Stimulated activated CD8-positive, alpha-beta memory T cell treated with anti-CD3 and anti-CD28 coated beads, Interleukin-12 subunit alpha, Interleukin-12 subunit beta, amount 100 ng/mL, for 1 hour (primary cell): ENCODE measurements at places on chromosomes 3 and 15.

GRCh38 chr3:168051531-168052471 is 43.9 kb downstream of the GOLIM4 start:
- DNase-seq = no peak

DNA sequence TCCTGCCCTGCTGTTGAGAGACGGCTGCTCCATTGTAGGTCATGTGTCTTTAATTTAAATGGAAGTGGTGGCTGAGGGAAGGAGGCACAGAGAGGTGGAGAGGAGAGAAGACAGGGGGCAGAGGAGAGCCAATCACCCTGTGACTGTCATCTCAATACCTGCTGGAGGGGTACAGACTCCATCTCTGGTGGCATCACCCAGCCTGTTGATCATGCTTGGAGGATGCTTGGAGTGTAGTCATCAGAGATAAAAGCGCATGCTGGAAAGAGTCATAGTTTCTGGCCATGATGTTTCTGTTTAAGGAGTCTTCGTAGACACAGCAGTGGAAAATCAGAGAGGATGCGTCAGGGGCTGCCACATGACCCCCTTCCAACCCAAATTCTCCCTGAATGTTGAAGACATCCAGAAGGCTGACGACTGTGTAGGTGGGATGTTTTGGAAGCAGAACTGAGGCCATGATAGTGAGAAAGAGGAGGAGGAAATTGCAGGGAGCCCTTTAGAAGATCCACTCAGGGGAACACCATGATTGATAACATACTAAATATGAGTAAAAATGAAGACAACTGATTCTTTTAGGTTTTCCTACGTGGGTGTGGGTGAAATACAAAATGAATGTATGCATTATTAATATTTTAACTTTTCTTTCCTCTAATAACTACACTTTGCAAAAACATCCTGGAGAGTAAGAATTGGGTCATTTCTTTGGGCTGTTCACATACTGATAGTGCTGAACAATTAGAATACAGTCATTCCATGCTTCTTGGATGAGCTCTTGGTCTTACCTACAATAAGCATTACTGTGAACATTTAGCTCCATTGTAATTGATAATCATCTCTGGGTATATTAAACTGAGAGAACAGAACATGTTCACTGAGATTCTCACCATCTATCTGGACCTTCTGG is 210.6 kb upstream of the ATP10A start:
- no peak for DNase-seq

DNA sequence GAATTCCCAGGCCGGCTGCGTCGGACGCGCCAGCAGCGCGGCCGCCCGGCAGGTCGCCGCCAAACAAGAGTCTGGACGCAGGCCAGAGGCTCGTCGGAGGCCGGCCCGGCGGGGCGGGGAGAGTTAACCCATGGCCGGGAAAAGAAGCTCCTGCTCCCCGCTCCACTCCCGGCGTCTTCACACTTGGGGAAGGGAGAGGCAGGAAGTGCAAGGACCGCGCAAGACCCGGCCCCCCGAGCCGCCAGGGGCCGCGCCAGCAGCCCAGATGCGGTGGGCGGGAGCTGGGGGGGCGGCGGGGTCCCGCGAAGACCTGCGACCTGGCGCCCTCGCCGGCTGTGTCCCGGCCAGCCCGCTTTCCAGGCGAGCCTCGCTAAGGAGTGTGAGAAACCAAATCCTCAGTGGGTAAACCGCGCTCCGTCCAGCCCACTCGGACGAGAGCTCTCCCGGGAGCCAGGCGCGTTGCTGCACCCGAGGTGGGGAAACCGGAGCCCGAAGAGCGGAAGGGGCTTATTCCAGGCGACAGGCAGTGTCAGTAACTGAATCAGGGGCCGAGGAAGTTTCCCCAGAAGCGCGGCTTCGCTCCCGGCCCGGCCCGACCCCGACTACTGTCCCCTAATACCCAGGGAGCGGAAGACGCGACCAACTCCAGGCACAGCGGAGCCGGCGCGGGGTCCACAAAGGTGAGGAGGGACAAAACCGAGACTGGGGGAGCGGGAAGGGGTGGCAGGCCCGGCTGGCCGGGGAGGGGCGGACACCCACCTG is 721 bp downstream of the ADAMTS7 start:
- DNase-seq = no peak

DNA sequence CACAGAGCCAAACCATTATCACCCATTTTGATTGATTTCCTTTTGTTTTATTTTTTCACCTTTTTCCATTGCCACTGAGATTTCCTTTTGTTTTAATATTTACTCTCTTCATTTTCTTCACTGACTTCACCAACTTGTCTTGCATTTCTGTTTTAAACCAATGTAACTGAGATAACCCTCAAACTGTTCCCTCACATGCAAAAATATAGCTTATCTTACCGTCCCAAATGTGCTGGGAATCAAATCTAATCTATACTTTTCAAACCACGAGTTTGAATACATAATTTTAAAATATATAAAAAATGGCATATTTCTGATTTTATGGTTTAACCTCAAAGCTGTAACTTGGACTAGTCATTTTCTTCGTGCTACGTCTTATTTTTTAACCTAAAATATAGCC is 143.8 kb downstream of the PLD1 start:
- no peak for DNase-seq

DNA sequence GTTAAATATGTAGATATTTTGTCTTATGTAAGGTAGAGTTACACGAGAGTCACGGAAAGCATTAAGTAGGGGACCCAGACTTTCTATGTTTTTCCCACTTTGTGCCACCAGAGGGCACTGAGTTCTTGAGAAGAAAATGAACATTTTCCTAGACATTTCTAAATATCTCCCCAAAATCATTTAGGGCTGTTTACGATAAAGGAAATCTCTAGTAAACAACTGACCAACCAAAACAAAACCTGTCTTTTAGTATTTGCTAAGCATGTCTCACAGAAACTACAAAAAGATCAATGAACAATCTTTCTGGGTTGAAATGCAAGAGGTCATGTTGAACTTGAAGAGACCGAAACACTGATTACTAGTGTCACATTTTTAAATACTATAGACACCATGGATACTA is 16.1 kb downstream of the POU1F1 start:
- no peak for DNase-seq

DNA sequence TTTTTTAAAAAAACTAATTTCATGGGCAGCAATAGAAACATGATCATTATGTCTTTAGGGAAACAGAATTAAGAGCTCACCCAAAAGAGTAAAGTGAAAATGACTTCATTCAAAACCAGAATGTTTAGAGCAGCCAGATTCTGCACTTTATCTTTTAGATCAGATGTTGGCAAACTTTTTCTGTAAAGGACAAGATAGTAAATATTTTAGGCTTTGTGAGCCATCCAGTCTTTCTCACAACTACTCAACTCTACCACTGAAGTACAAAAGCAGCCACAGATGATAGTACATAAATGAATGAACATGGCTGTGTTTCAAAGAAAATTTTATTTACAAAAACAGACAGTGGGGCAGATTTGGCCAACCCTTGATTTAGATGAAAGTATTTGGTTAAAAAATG is 84.5 kb downstream of the SETD2 start:
- no peak for DNase-seq

- no peak for DNase-seq
Observed at GRCh38 chr3:54353946-54354345, 231.6 kb downstream of the CACNA2D3 start.

- DNase-seq = no peak
Observed at GRCh38 chr3:114595522-114596028, 301.7 kb downstream of the TIGIT start.

GRCh38 chr3:14403619-14404155 is 1.3 kb downstream of the SLC6A6 start:
- no peak for DNase-seq

GRCh38 chr3:8482960-8483665 is 18.5 kb upstream of the LMCD1 start:
- DNase-seq = no peak

DNA sequence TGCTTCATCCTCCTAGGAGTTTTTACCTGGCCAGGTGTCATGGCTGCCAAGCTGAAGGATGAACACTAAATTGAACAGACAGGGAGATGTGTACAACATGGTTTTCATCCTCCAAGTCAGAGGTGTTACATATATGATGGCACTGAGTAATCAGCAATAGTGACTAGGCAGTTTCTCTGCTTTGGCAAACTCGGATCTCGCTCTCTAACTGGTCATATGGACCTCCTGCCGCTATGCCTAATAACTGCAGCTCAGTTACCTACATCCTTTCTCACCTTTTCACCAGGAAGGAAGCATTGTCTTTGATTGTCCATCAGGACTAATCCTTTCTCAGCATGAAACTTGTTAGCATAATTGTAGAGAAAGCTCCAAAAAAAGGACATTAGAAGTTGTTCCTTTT is 175.9 kb upstream of the PLSCR5 start:
- DNase-seq = no peak

DNA sequence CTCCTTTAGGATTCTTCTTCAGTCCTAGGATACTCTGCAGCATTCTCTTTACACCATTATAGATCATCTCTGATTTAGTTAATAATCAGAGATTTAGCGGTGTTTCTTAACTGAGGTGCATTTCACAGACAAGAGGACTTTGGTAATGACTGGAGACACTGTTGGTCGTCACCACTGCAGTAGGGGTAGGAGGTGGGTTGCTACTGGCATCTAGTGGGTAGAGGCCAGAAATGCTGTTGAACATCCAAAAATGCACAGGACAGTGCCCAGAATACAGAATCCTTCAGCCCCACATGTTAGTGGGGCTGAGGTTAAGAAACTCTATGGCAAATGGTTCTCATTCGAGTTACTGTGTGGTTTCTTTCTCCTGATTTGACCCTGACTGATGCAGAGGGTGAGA is 80.4 kb upstream of the LMCD1 start:
- DNase-seq = no peak

GRCh38 chr3:166688665-166689064 is 691.4 kb downstream of the ZBBX start:
- DNase-seq = no peak

GRCh38 chr3:194720048-194720447 is 34.4 kb downstream of the FAM43A start:
- DNase-seq = no peak

- no peak for DNase-seq
Observed at GRCh38 chr3:113054552-113054951, 63.8 kb downstream of the GTPBP8 start.

- no peak for DNase-seq
Observed at GRCh38 chr3:100650651-100651619, 41.5 kb downstream of the ADGRG7 start.

GRCh38 chr3:23258110-23258509 is 55.0 kb downstream of the UBE2E2 start:
- no peak for DNase-seq

DNA sequence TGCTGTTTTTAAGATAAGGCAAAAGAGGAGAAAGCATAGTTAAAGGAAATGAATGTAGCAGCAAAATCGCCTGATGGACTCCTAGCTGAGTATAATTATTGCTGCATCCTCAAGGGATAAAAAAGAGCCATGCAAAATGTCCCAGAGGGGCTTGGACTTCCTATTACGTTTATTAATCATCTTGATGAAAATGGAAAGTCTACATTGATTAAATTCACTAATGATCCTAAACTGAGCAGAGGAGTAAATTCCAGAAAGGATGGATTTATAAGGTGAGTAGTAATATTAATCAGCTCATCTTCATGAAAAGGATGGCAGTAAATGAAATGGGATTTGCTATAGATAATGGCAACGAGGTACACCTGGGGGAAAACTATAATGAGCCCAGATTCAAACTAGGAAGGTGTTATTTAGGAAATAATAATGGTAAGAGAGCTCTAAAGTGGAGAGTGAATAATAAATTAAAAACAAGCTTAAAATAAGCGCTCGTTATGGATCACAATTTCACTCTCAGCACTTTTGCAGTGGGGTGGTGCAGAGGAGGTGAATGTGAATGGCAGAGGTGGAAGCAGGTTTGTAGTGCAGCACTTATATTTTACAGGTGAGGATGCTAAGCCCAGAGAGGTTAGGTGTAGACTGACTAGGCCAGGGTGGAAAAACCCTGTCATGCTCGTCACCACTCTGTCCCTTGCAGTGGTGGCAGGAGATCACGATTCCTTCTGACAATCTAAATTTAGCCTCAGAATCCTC is 22.3 kb downstream of the IL5RA start:
- no peak for DNase-seq

DNA sequence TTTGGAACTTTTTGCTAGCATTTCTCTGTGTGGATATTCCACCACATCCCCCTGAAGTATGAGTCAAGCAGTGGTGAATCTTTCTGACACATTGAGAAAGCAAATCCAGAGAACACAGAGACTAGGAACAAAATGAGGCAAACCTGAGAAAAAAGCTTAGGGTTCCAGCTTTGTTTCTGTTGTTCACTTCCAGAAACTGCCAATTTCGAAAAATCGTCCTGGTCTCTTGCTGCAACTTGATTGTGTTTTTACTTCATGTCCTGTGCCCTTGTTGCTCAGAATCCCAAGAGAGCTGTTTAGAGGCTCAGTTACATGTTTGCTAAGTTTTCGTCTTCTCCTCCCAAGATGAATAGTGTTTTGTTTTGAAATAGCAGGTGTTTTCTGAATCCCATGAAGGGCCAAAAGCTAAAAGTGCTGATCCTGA is 13.7 kb downstream of the MAP2K1 start:
- no peak for DNase-seq

DNA sequence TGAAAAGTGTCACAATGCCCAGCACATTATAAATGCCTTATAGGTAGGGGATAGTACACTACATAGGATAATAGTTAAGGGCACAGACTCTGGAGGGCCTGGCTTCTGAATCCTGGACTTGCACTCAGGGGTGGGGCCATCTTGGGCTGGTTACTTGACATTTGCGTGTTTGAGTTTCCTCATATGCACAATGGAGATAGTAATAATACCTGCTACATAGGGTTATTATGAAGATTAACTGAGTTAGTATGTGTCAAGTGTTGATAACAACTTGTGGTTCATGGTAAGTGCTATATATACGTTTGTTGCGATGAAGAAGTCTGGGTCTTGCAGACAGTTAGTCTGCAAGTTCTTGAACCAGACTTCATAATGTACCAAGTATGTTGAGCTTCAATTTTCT is 37.0 kb downstream of the MITF start:
- no peak for DNase-seq

DNA sequence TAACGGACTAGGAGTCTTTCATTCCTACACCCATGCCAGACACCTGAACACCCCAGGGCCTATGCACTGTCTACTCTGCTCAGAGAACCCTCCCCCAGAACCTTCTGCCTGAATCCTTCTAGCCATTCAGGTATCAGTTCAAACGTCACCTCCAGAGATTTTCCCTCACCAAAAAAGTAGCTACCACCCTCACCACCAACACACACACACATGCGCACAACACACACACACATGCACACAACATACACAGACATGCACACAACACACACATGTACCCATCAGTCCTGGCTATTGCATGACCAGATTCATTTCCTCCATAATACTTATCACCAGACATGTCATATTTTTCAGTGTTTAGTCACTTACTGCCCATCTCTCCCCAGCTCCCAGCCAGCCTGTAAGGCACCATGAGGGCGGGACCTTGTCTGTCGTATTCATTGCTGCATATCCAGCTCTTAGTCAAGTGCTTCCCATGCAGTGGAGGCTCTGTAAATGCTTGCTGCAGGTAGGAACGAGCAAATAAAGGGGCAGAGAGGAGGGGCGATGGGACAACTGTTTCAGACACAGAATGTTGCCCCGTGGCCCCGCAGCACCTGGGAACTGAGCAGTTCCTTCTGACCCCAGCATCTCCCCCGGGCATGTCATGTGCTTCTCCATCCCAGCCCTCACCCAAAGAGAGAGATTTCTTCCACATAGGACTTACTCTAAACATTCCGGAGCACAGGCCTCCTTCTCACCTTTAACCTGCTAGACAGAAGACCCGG is 29.2 kb downstream of the XXYLT1 start:
- no peak for DNase-seq

GRCh38 chr3:33840179-33840578 is 41.7 kb downstream of the PDCD6IP start:
- DNase-seq = no peak

GRCh38 chr15:63701365-63701764 is 104.2 kb downstream of the FBXL22 start:
- DNase-seq = no peak
